Stimulated activated CD8-positive, alpha-beta memory T cell treated with anti-CD3 and anti-CD28 coated beads, Interleukin-12 subunit alpha, Interleukin-12 subunit beta, amount 100 ng/mL, for 4 hours (primary cell): ENCODE measurements at places on chromosomes 1 and 21.
A peak's percentile ranks its signal among the peaks of the same experiment; 100 is the strongest.

- DNase-seq = no peak
Measured at GRCh38 chr1:157971769-157972168, 21.7 kb upstream of the KIRREL1 start.

DNA sequence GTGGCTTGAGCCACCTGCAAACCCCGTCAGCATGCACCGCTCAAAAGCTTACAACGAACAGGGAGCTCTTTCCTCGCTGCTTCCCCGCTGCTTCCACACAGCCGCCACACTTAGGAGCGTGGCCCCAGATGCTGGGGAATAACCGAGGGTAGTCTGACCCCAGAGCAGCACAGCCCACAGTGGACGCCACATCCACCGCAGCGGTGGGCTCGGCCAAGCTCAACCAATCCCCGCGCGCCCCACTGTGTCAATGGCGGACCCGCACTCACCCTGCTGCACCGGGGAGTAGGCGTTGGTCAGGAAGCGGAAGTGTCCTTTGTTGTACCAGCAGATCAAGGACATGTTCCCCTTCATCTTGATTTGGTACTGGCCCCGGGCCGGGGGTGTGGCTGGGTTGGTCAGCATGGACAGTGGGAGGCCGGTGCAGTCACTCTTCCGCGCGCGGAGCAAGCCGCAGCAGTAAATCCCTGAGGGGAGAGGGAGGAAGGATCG is 93.5 kb downstream of the PGBD5 start:
- no peak for DNase-seq

DNA sequence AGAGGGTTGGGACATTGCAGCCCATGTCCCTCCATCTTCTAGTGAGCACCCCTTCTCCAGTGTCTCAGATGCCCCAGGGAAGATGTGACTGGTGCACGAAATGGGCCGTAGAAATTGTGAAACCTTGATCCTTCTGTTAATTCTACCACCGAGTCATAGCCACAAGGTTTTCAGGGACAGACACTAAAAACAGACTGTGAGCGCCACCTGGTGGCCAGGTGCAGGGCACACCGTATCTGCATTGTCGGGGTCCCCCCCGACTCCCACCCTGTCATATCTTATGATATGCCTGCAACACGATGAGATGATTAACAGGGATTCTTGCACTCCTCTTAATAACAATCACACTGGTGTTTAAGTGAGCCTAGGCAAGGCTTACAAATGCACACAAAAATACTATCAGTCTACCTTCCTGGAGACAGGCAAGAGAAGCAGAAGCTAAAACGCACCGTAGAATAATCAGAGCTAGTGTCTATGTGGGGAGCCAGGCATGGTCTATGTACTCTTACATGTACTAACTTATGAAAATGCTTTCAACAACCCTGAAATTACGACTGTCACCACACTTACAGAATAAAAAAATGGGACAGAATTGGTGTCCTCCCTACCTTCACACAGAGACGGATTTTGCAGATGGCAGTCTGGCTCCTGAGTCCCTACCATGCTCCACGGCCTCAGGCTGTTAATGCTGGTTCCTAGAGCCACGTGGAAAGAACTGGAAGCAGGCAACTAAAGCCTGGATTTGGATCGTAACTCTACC is 57.9 kb downstream of the FHAD1 start:
- DNase-seq = peak; percentile 39

- DNase-seq = no peak
Measured at GRCh38 chr1:118825619-118826018, 162.5 kb downstream of the TBX15 start.
